ENCODE measurements at places on chromosomes 16 and 17.
A peak's percentile ranks its signal among the peaks of the same experiment; 100 is the strongest.

DNA sequence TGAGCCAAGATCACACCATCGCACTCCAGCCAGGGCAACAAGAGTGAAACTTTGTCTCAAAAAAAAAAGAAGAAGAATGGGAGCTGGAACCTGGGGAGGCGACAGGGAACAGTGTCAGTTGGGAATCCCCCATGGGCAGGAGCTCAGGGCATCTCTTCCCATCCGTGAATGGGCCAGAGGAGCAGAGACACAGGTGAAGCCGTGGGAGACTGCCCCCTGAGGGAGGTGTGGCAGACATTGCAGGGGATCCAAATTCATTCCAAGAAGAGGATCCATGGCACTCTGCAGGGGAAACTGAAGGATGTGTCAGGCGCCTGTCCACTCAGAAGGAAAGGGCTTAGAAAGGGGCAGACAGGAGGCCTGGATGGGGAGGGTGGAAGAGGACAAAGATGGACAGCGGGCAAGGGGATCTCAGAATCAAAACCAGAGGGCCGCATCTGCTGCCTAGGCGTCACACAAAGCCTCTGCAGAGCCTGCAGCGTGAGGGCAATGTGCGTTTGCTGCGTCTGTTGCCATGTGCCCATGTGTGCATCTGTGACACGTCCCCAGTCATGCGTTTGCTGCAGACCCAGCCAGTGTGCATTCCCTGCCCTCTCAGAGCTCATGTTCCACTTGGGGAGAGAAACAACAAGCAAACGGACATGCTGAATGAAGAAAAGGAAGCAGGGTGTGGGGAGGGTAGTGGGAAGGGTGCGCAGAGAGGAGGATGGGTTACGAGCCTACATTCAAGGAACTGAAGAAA, 30.6 kb upstream of the TNRC6C start:
- no peak for DNase-seq

DNA sequence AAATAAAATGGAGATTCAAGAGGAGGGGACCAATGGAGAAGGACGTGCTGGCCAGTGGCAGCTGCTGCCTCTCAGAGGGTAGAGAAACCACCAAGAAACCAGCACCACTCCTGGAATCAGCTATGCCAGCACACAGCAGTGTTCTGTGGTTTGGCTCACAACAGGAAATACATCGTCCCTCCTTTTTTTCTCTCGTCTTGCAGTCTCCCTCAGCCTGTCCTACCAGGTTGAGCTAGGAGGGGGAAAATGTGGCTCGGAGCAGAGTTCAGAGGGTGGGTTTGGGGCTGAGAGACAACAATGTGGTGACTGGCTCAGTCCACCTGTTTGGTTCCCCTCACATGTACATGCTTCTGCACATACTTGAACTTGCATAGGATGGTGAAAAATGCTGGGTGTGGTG, 19.9 kb upstream of the SLC16A5 start:
- DNase-seq: no peak

DNA sequence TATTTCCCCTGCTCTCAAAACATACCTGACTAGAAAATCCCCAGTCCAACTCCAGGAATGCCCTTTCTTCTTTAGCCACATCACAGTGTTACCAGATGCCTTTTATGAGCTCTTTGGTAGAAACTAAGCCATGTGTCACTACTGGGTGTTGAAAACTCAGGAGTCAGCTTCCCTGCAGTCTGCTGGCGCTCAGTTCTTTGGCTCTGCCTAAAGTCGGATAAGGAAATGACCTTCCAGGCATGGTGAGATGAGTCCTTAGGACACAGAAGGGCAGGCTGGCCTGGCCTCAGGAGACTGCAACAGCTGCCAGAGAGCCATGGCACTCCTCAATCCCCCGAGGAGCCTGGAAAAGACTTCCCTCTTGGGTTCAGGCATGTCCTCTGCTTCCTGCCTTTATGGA, 89.1 kb downstream of the CDH13 start:
- no peak for DNase-seq

GRCh38 chr17:59848778-59849177, 44.0 kb downstream of the TUBD1 start:
- DNase-seq: no peak

DNA sequence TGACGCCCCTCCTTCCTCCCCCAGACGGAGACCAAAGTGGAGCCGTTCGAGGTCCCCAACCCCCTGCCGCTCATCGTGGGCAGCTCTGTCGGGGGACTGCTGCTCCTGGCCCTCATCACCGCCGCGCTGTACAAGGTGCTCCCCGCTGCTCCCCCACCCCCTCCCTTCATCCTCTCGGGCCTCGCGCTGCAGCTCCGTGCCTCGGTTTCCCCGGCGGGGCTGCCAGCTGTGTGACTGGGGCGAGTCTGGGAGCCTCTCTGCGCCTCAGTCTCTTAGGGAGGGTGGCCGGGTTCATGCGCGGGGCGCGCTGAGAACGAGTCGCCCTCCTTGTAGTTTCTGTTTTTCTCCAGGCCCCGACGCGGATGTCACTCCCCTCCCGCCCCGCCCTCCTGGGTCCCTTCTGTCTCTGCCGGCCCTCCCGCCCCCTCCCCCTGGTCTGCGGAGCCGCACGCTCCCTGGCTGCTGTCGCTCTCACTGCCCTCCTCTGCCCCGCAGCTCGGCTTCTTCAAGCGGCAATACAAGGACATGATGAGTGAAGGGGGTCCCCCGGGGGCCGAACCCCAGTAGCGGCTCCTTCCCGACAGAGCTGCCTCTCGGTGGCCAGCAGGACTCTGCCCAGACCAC, 23.7 kb upstream of the ITGAX start:
- DNase-seq: peak; percentile 43

GRCh38 chr16:55728797-55729196, 73.0 kb downstream of the SLC6A2 start:
- no peak for DNase-seq

DNA sequence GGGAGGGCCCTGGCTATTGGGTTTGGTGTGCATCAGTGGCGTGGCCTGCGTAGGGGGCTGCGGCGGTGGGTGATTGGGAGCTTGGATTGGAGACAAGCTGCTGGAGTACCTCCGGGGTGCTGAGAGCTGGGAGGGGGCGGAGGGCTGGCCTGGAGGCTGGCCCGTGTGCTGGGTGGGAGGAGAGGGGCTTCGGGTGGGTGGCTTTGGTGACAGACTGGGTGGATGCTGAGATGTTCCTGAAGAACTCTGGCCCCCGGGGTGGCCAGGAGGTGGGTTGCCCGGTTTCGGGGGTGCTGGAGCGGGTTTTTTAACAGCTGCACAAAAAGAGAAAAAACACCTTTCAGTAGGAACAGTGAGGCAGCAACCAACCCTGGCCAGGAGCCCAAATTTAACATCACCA, 84.1 kb downstream of the ARHGAP17 start:
- DNase-seq: no peak
